CD4-positive, alpha-beta T cell treated with Interleukin-2 at 100 ng/mL for 4 hours (primary cell): ENCODE measurements at places on chromosomes 16 and 17.

- peak; percentile 35 for DNase-seq
These were observed 855 bp upstream of the MEOX1 start for GRCh38 chr17:43662413-43663141.

GRCh38 chr16:79012671-79013434 is 587.7 kb downstream of the MAF start:
- DNase-seq: no peak

GRCh38 chr17:16516594-16517051 is 24.6 kb upstream of the LRRC75A start:
- DNase-seq: no peak

DNA sequence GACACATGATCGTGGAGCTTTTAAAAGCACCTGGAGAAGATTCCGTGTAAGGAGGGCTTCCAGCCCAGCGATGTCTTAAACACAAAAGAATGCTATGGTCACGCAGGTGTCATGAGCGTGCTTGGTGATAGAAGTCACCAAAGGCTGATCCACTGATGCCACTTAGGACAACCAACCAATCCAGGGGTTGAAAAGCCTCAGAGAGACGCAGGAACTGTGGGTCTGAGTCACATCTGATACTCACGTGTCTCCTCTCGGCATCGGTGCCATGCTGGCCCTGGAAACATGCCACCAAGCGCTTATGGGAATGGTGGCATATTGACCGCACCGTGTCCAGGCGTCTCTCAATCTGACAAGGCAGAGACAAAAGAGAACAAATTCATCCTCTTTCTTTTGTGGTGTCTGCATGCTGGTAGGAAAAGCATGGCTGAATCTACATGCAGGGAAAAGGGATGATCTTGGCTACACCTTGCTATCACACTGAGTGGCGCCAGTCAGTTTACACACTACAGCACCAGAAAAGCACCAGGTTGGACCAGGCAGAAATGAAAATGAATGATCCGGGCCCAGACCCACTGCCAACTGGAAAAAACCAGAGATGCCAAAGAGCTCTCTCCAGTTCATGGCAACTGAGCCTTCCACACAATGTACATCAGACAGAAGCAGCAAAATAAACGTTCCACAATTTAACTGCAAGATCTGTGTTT is 38.0 kb downstream of the ARHGAP17 start:
- DNase-seq: no peak

- no peak for DNase-seq
These were observed 48.3 kb downstream of the WDR45B start for GRCh38 chr17:82599674-82600661.

GRCh38 chr17:10439816-10440215 is 18.1 kb upstream of the MYH8 start:
- DNase-seq: no peak

DNA sequence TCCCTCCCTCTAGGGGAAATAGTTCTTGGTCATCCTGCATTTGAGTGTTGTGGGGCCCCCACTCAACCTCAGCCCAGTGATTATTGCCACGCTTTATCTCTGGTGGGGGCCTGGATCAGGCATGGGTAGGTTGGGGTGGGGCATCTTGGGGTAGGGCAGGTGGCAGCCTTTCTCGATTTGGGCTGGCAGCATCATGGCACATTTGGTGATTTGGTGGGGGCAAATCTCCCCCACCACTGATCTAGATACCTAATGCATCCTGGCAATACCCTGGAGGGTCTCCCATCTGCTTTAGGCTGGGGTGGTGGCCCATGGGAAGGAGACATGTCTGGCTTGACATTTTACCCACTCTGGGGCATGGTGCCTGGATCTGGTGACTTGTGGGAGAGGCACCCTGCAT is 40.2 kb downstream of the NLRP1 start:
- DNase-seq: no peak

DNA sequence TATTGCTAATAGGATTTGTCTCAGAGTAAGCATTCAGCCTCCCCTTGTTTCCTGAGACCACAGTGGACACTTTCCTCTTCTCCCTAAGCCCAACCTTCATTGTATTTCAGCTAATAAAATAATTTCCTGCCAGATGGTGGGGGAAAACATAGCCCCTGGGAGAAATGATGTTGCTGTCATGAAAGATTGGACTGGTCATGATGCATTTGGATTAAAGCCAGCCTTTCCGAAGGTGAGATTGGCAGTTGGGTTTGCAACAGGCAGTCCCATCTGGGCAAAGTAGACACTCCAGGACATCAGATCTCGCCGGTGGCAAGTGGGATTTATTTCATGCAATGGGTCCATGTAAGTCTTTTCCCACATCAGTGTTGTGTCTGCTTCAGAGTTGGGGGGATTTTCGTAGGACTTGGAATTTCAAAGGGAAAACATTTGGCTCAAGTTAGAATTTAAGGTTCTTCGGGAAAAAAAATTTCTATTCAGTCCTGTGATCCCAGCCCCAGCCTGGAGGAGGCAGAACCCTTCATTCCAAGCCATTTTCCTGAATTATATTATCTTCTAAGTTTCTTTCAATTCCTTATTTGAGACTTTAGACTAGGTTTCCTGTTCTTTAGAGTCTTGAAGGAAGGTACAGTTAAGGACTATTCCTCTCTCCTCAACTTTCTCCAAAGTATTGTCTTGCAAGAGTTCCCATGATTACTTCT is 391.7 kb downstream of the XYLT1 start:
- DNase-seq: no peak

DNA sequence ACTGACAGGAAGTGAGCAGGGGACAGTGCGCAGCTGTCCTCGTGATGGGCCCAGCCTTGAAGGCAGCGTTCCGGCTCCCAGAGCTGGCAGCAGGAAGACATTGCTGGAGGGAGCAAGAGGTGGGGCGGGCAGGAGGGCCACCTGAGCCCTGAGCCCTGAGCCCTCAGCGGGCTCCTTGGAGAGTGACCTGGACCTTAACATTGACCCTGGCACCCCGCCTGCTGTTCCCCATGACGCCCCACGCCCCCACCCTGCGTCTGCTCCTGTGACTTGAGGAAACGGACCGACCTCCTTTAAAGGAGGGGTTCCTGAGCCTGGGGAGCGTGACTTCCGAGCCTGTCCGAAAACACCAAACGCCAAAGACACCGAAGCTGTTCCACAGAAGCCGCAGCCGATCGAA is 25.1 kb upstream of the ENPP7 start:
- DNase-seq: no peak

- DNase-seq: peak; percentile 43
These were observed 12.2 kb downstream of the PRKCB start for GRCh38 chr16:23847948-23848347.
